ENCODE measurements at places on chromosomes 3 and 15.

DNA sequence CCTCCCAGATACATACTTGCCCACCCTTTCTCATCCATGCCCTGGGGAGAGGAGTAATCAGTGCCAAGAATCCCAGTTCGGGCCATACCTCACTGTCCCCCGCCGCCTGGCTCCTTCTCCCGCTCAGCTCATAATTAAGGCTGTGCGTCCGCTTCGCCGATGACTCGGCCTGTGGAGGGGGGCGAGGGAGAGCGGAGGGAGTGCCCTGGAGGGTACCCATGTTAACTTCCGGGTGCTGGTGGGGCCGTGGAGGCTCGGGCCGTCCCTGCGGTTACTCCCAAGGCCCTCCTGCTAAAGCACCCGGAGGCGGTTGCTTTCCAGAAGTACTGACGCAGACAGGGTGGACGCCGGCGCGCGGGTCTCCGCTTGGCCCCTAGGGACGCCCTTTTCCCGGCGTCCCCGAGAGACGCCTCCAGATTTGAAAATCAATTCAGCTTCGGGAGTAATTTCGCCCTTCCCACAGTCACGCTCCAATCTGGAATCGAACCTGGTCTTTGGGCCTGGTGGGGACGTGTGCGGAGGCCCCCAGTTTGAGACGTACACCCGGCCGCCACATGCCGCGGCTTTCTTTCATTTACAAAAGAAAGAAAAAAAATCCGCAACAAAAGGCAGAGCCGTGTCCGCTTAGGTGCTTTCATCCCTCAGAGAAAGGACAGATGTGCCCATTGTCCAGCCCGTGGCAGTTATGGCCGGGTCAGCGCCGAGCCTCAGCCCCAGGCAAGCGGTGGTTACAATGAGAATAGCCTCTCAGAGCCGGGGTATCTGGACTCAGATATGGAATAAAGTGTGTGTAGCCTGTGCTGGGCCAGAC, 1.0 kb upstream of the ONECUT1 start:
- no peak for DNase-seq

DNA sequence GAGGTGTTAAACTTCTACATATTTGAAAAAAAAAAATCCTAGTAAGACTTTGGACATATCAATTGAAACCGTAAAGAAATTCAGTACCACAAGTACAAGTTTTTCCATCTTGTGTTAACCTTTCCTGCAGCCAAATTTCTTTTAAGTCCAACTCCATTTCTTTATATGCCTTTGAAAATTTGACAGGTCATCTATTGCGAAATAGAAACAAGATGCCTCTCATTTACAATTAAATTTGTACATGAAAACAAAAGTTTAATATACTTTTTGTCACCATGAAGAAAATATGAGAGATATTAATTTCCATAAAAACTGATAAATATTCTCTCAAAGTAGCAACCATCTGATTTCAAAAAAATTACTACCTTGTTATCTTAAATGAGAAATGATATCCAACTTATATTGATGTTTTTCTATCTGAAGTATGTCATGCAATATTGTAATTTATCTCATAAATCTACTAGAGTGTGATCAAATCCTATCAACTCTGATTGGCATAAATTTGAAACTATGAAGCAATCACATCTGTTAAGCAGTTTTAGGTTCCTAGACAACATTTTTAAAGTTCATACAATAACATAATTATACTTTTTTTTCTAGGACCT, 68.2 kb downstream of the TBC1D5 start:
- no peak for DNase-seq

- no peak for DNase-seq
Measured at GRCh38 chr3:162738784-162739183, 1242.2 kb downstream of the OTOL1 start.

DNA sequence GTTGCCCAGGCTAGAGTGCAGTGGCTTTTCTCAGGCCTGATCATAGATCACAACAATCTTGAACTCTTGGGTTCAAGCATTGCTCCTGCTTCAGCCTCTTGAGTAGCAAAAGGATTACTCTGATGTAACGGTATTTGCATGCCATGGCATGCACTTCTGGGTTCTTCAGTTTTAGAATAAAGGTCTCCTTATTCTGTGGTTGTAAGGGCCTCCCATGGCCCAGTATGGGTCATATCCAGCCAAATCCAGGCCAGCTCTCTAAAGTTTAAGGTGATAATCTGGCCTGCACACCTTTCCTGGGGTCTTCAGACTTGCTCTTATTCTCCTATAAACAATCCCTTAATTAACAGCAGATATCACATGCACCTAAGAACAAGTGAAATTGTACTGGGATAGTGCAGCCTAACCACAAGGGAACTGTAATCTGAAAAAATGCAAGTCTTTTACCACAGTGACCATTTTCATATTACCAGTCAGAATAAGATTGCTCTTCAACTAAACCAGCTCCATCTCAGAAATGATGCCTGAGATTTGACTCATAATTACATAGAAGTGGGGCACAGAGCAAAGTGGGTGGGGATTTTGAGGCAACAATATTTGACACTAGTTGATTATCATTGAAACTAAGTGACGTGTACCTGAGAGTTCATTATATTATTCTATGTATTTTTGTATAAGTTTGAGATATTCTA, 25.4 kb downstream of the COMMD2 start:
- DNase-seq: no peak

- no peak for DNase-seq
Measured at GRCh38 chr3:161413127-161413854, 42.0 kb upstream of the SPTSSB start.

- no peak for DNase-seq
Measured at GRCh38 chr3:62113092-62113491, 260.3 kb downstream of the FEZF2 start.

GRCh38 chr3:56800832-56801661, 702 bp downstream of the ARHGEF3 start:
- peak; percentile 40 for DNase-seq

DNA sequence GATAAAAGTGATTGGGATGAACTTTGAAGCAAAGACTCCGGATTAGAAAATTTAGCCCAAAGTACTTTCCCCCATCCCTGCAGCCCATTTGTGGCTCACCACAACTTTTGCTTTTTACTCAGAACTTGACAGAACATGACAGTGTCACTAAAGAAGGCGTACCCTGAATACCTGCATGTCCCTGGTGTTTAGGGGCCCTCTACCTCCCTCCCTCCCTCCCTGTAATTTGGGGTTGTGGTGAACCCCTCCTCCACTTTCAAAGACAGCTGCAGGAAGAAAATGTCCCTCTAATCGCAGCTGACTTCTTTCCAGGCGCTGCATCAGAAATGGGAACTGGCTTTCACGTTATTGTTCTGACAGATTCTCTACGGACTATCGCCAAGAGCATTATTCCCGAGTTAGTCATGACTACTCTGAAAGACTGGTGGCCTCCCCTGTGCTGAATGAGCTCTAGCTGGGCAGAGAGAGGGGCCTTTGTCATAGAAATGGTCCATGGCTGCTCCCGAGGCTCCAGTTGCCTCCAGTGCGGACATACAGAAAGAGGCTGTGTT, 93.2 kb upstream of the ARHGEF3 start:
- peak; percentile 33 for DNase-seq

DNA sequence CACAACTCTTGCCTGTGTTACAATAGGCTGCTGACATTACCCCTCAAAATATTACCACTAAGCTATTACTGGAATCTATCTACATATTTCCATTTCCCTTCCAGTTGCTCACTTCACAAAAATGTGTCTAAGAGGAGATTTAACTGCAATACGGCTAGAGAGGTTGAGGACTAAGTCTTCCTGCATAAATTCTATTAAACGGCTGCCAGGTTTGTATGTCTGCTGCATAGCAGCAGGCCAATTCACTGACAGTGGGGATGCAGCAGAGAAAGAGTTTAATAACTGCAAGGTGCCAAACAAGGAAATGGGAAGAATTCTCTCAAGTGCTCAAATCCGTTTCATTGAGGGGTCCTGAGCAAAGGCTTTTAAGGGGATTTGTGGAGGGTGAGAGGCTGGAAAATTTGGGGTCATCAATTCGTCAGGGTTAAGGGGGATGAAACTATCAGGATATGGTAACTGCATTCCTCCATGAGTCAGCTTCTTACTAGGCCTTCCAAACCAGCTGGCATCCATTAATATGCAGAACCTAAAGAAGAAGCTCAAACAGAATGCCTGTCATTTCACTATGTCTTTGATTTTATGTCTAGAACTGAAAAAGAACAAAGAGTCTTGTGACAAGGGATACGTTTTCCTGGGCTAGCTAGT, 675.6 kb downstream of the TBL1XR1 start:
- no peak for DNase-seq

- DNase-seq: no peak
Measured at GRCh38 chr3:40308725-40309417, 636 bp upstream of the EIF1B start.

DNA sequence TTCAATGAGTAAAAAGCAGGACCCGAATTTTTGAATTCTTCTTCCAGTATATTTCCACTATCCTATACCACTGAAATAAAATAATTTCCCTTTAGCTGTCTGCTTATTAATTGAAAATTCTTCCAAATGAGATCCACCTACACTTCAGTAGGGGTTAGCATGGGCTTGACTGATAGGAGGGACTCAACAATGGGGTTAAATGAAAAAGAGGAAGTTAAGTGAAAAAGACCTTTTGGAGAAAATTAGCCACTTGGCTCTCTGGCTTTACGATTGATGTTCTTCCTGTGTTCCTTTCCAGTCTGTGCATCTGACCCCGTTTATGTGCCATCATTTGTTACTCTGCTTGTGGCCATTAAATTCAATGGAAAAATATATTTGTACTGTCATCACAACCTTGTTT, 54.0 kb upstream of the GCNT3 start:
- no peak for DNase-seq

GRCh38 chr3:177050501-177051237, 146.6 kb downstream of the TBL1XR1 start:
- DNase-seq: no peak

GRCh38 chr15:51386029-51386428, 44.6 kb downstream of the GLDN start:
- DNase-seq: no peak

GRCh38 chr3:6248528-6248927, 612.4 kb upstream of the GRM7 start:
- no peak for DNase-seq

DNA sequence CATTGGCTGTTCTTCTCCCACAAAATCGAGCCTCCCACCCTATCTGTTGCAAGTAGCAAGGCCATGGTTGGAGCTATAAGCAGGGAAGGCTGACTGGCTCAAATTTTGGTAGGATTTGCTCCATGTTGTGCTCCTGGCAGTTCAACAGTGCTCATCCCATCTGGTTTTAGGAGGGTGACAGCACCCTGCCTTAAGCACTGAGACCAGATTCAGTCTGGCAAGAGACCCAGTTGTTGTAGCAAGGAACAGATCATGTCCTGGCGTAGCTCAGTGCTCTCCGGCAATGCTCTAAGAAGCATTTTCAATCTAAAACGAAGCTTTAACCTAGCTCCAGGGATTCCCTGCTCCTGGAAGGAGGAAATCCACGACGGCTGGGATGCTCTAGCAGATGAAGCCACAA, 91.2 kb downstream of the RGMA start:
- no peak for DNase-seq

GRCh38 chr3:25610167-25610566, 54.5 kb downstream of the TOP2B start:
- no peak for DNase-seq

GRCh38 chr15:38474155-38474757, 20.3 kb downstream of the FAM98B start:
- peak; percentile 55 for DNase-seq

- no peak for DNase-seq
Measured at GRCh38 chr3:67875338-67875737, 220.9 kb upstream of the SUCLG2 start.

GRCh38 chr15:100216182-100216581, 125.6 kb downstream of the ADAMTS17 start:
- no peak for DNase-seq

Data from CD4-positive, alpha-beta T cell treated with Interleukin-17A for 4 hours (primary cell).